Cerebellar nuclear complex (tissue), 1 donor: ENCODE measurements at places on chromosomes 13 and 19.

GRCh38 chr19:33464733-33465115 lies 56.9 kb downstream of the PEPD start:
- no peak for DNase-seq

GRCh38 chr19:49165865-49166301 lies 8.3 kb downstream of the TRPM4 start:
- no peak for DNase-seq

- no peak for DNase-seq
Observed at GRCh38 chr13:73873940-73874830, 260.0 kb downstream of the KLF12 start.

DNA sequence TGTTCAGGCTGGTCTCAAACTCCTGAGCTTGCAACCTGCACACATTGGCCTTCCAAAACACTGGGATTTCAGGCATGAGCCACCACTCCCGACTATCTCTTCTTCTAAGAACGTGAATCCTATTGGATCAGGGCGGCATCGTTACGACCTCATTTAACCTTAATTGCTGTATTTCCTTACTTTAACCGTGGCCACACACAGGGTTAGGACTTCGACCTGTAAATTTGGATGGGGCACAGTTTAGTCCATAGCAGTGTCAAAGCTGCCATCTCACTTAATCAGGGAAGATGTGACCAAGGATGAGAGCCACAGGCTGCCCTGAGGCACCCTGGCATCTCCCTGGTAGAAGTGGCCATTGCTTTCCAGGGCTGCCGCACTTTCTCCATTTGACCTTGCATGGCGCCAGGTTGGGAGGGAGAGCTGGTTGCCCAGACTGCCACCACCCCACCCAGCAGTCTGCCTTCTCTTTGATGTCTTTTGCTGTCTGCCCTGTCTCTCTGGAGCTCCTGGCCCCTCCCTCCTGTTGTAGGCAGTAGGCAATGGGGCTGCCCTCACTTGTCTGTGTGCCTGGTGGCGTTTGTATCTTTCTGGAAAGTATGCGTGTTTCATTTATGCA lies 141.3 kb upstream of the RNF113B start:
- no peak for DNase-seq

GRCh38 chr13:65623148-65623547 lies 1607.0 kb downstream of the PCDH9 start:
- DNase-seq: no peak

DNA sequence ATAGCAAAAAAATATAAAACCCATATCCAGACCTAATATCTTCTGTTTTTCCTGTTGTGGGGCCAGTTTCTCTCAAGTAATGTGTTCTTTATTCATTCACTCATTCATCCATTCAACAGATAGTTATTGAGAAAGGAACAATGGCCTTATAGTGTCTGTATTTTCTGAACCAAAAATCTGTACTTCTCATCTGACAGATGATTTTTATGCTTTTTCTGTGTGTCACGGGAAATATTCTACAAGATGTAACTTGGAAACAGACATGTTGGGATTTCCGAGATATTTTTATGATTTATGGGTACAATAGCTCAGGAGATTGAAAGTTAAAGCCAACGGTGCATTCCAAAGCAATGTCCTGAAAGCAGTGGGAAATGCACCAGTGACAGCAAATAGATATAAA lies 5.7 kb downstream of the ACOD1 start:
- DNase-seq: no peak

- no peak for DNase-seq
Observed at GRCh38 chr13:94632226-94632980, 30.7 kb downstream of the GPR180 start.

DNA sequence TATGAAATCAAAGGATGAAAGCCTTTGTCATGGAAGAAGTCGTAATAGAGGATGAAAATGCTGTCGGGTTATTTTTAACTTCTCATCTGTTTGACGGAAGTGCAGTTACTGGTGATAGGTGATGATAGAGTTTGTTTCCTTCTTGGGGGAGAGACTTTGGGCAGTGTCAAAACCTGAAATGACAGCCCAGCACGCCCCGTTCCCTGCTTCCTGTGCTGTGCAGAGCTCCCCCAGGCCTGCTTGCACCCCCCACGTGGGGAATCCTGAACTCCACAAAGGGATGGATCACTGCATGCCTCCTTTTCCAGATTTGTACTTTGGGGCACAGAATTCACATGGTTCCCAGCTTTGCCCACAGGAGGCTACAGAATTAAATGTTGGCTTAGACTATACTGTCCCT lies 102.7 kb downstream of the ATP11A start:
- no peak for DNase-seq

GRCh38 chr19:9709305-9709704 lies 34.4 kb upstream of the ZNF562 start:
- no peak for DNase-seq

DNA sequence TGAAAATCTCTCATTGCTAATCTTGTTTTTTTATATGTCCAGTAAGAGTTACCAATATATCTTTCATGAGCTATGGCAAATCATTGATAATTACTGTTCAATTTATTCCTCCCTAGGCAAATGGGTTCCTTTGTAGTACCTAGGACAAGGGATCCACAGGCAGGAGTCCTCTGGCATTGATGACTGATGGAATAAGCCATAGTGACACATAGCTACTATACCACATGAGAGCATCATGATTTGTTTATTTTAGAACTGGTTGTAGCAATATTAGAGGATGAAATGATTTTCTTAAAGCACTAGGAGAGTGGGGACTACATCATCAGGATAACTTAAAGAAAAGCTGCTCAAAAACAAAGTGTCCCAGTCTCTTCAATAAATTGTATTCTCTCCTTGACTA lies 21.7 kb upstream of the MAB21L1 start:
- no peak for DNase-seq

DNA sequence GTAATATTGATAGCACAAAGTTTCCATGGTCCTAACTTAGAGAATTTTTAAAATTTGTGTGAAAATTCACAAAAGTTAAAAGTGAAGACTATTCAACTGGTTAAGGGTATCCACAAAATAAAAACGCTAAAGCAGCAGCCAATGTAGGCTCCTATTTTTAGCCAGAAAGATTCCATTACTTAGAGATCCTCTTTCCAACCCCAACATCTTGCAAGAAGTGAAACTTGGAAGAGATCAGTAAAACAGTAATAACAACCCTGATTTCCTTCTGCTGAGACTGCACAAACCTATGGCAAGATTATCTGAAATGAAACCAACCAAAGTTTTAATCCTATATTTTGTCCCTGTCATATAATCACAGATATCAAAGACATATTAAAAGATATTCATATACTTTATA lies 8.5 kb downstream of the TBC1D4 start:
- no peak for DNase-seq

DNA sequence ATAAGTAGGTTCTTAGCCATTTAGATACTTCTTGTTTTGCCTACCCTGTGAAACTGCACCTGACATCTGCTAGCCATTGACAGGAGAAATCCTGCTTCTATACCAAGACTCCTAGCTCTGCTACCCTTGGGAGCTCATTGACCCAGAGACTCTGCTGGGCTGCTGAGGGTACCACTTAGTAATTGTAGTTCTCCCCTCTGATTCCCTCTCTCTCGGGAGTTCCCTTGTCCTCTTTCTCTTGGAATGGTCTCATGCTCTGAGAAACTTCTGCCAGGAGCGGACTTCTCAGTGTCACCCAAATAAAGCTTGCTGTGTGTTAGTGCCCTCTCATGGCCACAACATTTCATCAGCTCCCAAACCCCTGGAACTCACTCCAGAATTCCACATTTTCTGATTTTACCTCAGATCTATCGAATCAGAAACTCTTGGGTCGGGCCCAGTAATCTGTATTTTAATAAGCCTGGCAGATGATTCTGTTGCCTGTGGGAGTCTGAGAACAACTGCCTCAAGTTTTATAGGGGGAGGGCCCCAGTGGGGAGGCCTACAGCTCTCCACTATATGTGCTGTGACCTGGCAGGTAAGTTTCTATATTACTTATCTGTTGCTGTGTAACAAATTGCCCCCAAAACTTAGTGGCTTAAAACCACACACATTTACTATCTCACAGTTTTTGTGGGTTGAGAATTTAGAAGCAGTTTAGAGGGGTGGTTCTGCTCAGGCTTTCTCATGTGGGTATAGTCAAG lies 221.1 kb downstream of the TDRD3 start:
- no peak for DNase-seq

DNA sequence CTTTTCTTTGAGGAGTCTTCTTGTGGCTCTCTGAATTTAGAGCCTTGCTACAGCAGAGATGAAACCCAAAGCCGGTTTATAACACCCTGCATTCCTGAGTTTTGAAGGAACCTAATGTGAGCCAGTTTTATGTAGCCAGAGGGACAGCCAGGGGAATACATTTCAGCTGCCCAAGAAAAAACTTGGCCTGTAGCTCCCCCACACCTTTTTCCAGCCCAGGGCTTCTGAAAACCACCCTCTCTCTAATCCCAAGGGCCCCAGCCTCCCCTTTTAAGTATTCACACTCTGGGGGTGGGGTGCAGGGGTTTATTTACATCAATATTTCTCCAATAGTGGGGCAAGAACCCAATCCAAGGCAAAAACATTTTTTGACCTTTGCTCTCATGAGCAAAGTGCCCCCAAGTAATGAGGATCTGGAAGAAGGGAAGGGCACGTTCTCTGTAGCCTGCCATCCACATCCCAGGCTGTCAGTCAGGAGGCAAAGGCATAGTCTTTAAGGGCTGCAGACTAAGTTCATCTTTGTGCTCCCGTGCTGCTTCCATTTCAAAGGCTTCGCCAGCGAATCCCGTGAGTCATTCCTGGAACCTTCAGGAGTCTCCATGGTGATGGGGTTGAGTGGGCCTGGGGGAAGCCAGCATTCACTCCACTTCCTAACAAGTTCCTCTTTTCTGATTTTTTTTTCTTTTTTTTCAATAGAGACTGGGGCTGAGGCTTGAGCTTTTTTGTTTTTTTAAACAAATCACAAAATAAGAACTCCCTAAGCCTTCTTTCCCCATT lies 33.2 kb upstream of the MEDAG start:
- DNase-seq: no peak

DNA sequence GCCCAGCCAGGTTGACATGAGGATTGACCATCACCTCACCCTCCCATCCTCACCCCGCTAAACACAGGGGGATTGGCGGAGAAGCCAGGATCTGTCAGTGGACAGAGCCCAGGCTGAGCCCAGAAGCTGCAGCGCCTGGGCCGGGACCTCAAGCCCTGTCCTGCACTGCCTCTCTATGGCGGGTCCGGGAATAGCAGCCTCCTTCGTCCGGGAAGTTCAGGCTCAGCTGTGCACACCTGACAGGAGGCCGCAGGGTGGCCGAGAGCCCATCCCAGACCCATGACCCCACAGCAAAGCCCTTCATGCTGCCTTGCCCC lies 67.8 kb downstream of the SPACA7 start:
- no peak for DNase-seq

GRCh38 chr19:47110521-47111005 lies 3.0 kb downstream of the ZC3H4 start:
- no peak for DNase-seq

- no peak for DNase-seq
Observed at GRCh38 chr13:49097374-49097773, 121.7 kb downstream of the FNDC3A start.

DNA sequence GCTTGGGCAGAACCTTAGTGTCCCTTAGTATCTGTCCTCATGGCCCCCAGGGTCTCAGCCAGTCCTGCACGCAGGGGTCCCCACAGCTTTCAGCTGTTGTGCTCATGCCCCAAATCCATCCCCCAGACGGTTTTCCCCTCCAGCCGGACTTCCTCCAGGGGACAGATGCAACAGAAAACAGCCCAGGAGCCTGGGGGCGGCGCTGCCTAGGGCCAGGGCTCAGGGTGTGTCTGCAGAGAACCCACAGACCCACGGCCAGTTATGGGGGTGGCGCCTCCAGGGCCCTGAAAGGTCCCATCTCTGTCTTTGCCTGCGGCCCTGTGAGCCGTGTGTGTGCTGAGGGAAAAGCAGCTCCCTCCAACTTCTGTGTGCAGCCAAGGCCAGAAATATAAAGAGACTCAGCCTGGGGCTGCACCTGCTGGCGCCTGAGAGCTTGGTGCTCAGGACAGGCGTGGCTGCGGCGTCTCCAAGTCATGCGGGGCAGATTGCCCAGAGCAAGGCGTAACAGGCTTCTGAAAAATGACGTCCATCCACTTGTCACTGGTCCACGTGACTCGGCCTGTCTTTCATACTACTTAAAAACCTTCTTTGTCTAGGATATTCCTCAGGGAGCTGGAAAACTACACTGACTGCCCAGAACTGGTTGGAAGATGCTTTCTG lies 22.1 kb upstream of the F7 start:
- no peak for DNase-seq

- DNase-seq: peak; percentile 73
Observed at GRCh38 chr13:49996951-49997895, at the start of gene TRIM13. Gene TRIM13 (plus strand): TSS chr13:49997042. CDS start chr13:50011941, 14,899 bp downstream.

- no peak for DNase-seq
Observed at GRCh38 chr13:70223911-70224310, 115.7 kb upstream of the KLHL1 start.

- DNase-seq: no peak
Observed at GRCh38 chr13:36030670-36031331, 100.4 kb downstream of the DCLK1 start.

- no peak for DNase-seq
Observed at GRCh38 chr13:48738311-48738710, 84.6 kb downstream of the CYSLTR2 start.

DNA sequence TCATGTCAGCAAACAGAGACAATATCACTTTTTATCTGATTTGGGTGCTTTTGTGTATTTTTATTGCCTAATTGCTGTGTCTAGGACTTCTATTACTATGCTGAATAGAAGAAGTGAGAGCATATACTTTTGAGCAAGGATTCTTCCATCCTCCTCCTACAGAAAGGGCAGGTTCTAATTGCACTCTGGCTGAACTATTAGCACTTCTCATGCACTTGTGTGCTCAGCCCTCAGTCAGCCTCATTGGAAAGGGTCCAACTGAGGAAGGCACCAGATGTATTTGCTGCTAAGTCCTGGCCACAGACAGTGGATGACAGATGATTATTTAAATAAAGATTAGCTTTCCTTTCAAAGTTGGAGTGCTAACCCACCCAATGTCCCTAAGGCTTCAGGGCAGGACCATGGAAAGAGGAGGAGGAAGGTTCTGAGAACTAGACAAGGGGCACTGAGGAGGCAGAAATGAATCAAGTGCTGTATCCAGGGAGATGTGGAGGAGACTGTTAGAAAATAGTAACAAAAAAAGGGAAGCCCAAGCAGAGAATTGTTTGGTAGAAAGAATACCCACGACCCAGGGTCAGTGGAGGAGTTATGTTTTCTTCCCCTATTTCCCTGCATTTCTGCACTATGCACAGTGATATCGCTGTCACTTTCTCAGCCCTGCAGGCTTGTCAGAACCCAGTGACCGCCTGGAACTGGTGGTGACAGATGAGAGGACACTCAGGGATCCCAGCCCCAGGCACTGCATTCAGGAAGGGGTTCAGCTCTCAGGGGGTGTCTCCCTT lies 8.0 kb downstream of the LILRB4 start:
- no peak for DNase-seq

GRCh38 chr19:47497050-47497766 lies 13.2 kb upstream of the KPTN start:
- DNase-seq: no peak

GRCh38 chr19:5643060-5643459 lies 20.2 kb downstream of the SAFB start:
- no peak for DNase-seq

GRCh38 chr19:30367421-30367820 lies 4.8 kb upstream of the ZNF536 start:
- no peak for DNase-seq
